Stimulated activated CD4-positive, alpha-beta T cell treated with anti-CD3 and anti-CD28 coated beads, TNF-alpha, amount 100 ng/mL, for 4 hours (primary cell): ENCODE measurements at places on chromosomes 11 and 22.

- DNase-seq = no peak
These were observed 14.7 kb downstream of the LAYN start for GRCh38 chr11:111555255-111555654.

DNA sequence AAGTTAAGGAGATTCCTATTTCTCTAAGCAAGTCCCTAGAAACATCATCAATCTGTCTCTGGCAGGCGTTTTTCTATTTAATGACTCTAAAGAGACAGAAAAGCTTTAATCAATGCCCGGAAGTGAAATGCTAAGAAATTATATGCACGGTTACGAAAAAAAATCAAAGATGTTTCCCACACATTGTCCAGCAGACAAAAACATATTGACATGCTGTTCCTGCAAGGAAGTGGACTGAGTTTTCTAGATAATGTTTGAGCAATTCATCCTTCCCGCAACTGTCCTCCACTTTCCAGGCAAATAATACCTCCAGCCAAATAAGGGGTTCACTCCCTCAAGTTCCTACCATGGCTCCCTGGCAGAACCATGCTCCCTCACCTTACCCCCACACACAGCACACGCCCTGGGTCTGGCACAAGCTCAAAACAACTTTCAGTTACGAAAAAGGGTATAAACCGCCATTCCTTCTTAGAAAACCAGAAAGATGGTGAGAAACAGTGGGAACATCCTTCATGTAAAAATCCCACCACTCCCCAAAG lies 29.6 kb downstream of the GALNT18 start:
- DNase-seq = no peak

GRCh38 chr11:60919320-60919719 lies 4.9 kb upstream of the TMEM132A start:
- DNase-seq = no peak

DNA sequence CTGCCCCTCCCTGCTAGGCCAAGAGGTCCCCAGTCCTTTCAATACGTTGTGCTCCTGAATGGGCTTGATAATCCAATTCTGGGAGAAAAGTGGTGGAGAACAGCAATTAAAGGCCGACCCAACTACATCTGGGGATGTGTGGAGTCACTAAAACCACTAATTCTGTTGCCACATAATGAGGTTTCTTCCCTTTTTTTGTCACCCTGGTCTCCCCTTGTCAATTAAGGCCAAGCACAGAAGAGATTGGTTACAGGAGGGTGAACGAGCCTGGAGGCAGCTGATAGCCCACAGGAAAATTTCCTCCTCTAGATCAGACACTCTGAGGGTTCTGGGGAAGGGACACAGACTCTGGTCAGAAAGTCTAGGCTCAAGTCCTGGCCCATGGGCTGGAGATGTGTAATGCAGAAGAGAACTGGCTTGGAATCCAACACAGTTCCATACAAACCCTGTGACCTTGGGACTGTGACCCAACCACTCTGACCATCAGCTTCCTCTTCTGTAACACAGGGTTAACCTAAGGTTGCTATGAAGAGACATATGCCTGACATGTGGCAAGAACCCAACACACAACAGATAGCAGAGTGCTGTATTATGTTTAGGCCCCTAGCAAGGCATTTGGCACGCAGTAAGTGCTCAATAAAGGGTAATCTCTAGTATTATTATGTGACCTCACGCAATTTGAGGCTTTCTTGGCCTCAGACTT lies 146.4 kb downstream of the CHST1 start:
- no peak for DNase-seq

- DNase-seq = no peak
These were observed 6.3 kb downstream of the SYT7 start for GRCh38 chr11:61574611-61575010.

- no peak for DNase-seq
These were observed at the start of gene PCF11 for GRCh38 chr11:83156996-83157593. TSS of gene PCF11 (plus strand) at chr11:83157131. CDS start at chr11:83157440, 309 bp downstream.

- DNase-seq = no peak
These were observed 5.7 kb downstream of the PRR5 start for GRCh38 chr22:44707752-44708151.

- DNase-seq = no peak
These were observed 36.4 kb downstream of the DKK3 start for GRCh38 chr11:11971906-11972547.

DNA sequence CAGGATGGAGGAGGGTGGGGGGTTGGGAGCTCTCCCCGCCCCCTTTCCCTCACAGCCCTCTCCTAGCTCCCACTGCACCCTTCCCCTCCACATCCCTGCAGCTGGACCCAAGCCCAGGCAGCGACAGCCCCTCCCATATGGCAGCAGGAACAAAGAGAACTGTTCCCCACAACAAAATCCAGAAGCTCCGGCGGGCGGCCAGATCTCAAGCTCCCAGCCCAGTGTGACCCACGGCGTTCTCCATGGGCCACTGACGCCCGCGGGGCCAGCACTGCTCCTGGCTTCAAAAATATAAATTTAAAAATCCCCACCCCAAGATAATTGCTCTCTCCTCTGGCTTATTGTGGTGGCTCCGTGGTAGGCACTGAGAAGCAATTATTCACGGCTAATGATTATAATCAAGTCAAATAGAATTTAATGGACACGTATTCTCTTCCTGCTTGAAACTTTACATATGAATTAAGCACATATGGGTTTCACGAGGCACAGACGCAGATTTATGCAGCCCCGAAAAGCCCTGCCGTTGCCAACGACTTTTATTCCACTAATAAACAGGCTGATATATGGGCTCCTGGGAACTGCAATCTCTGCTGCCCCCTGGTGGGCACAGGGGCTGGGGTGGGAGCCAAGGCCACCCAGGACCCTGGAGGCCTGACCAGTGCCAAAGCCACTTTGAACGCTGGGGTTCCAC lies 17.5 kb downstream of the MACROD1 start:
- DNase-seq = peak; percentile 62

- DNase-seq = no peak
These were observed 209.1 kb downstream of the DDX10 start for GRCh38 chr11:108873941-108874340.

DNA sequence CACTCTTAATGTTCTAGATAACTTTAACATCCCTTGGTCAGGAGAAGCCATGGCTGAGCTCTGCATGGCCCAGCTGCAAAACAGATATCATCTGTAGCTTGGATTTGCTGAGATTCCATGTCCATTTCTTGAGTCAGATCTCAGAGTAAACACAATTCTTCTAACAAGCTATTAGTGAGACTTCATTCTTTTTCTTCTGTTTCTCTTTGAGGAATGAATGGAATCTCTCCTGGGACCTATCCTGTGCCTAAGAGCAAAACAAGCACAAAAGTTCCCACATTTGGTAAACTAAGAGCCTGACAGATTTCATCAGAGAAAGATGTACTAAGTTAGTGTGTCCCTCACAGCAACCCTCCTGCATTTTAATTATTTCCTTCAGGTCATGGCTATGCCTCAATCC lies 142.8 kb downstream of the MAML2 start:
- no peak for DNase-seq
